CD4-positive, alpha-beta T cell treated with Interleukin-17A for 1 hour (primary cell): ENCODE measurements at places on chromosomes 12 and 14.

GRCh38 chr12:79454338-79454843, 236.4 kb downstream of the PAWR start:
- DNase-seq, result no peak

GRCh38 chr14:49992036-49992435, 99.2 kb downstream of the ARF6 start:
- no peak for DNase-seq

- DNase-seq, result no peak
Measured at GRCh38 chr14:85958069-85958468, 428.1 kb downstream of the FLRT2 start.

- DNase-seq, result no peak
Measured at GRCh38 chr12:131845121-131845520, 16.9 kb downstream of the MMP17 start.

DNA sequence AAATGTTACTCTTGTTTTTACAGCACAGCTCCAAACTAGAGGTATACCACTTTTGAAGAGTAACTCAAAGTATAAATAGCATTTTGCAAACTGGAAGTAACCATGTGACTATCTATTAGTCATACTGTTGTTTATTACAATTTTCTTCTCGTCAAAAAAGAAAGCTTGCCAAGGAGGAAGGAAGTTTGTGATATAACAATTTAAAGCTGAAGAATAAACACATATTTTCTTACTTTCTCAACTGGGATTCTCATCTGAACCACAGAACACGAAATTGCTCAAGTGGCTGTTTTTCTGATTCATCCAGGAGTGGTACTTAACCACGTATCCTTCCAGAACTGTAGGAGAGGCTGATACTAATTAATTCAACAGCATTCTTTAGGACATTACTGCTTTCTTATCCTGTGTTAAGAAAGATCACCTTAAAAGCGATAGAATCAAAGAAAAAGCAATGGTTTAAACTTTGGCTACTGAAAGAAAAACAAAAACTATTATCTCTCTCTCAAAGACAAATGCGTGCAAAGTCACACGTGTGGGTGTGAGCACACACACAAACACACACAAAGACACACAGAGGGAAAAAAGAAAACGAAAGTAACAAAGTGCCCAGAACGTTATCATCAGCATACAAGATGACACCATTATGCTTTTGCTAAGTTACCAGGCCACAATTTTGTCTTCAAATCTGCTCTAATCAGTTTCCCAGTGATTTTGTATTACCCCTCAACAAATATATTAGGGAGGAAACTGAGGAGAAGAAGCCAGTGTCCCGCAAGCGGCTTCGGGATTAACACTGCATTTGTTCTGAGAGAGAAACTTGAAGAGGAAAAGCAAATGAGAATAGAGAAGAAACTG, at the start of gene CLEC2B:
Gene CLEC2B (minus strand): TSS at position 48 of the 855 bp plus-strand sequence.
- peak; percentile 79 for DNase-seq

GRCh38 chr12:124007826-124008570, 35.0 kb downstream of the ZNF664 start:
- DNase-seq, result no peak

DNA sequence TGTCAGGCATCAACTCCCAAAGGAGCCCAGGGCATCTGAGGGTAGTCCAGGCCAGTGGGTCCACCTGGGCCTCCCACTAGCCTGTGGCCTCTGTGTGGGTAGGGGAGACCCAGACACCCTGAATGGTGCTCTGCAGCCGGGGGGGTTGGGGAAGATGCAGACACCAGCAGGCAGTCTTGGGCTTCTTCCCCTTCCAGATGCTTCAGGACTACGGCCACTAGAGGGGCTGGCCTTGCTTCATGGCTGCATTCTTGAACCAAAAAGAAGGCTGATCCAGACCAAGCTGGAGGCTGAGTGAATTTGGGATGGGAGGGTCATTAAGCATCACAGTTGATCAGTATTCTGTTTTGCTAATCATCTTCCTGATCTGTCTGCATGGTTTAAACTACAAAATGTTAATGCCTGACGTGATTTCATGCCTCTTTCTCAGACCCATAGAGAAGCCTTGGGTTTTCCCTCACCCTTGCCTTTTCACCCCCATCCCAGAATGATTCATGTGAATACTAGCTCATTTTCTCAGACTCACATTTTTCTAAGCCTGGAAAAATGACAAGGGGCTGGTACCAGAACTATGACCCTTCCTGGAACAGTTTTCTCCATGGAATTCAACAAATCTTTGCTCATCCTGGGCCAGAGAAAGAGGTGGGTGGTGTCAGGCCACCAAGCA, 134.2 kb downstream of the NTF3 start:
- DNase-seq, result no peak
